Heart left ventricle (tissue), 16 donors: ENCODE measurements at places on chromosomes 3 and 15.
A peak's percentile ranks its signal among the peaks of the same experiment; 100 is the strongest.

GRCh38 chr3:147554332-147554731 lies 145.2 kb downstream of the ZIC1 start:
- DNase-seq = no peak

DNA sequence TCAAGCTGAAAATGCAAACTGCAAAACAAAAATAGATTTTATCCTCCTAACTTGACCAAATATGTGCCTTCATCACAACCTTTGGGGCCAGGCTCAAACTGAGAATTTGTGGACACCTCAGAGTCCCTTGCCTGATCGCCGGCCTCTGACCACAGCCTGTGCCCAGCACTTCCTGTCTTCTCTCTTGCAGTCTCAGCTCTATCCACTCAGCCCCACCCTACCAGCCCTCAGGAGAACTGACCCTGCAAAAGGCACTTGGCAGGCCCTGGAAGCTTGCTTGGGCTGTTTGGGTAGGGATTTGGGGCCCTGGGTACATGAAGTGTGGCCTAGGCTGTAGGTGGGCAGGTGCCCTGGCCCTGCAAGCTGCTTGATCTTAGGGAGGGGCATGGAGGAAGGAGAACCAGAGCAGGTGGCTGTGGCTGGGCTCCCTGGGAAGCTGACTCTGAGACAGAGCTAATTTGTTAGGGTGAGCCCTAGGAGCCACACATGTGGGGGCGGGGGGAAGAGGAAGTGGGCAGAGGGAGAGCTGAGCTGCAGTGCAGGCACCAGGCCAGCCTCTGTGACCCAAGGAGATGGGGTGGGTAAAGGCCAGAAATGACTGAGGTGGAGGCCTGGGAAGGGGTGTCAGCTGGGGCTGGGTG lies 8.6 kb downstream of the CLEC3B start:
- peak; percentile 82 for DNase-seq

- DNase-seq = no peak
Observed at GRCh38 chr3:168889666-168890065, 773.8 kb downstream of the MECOM start.

DNA sequence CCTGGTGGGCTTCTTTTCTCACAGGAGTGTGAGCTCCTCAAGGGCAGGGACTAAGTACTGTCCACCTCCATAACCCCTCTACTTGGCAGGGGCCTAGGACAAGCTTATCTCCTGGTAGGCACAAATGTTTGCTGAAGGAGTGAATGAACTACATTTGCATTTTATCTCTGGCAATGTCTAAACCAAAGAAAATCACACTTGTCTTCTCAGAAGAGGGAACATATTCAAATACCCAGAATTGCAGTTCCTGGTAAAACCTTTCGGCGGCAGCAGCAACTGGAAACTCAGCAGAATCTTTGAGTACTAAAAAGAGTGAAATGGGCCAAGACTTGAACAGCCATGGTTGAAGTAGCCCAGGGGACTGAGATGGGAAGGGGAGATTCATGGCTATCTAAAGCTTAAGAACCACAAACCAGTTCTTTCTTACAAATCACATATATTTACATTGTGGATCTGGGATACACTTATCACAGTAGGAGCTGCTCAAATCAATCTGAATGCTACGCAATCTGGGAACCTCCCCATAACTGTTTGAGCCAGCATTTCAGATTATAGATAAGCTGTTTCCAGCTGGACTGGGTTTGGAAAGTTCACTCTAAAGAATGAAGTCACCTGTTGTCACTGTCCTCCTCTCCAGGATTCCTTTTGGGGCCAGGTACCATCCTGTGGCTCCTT lies 18.7 kb upstream of the PTPN9 start:
- no peak for DNase-seq

DNA sequence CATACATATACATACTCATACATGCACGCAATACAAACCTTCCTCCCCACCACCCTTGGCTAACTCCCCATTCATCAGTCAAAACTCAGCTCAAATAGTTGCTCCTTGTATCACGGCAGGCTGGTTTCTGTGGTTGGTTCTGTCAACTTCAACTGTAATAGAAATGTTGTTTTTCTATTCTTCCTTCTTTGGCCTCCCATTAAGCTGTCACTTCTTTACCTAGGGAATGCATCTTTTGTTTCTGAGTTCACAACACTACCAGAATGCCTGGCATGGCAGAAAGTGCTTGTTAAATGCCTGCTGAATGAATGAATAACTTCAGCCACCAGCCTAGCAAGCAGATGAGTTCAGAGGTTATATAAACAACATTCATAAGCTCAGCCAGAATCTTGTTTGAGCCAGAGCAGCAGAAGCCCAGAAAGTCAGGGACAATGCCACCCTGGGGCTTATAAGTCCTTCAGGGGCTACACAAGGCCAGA lies 63.1 kb downstream of the B3GALNT1 start:
- no peak for DNase-seq

GRCh38 chr15:31042751-31043150 lies 51.3 kb upstream of the MTMR10 start:
- no peak for DNase-seq

- peak; percentile 28 for DNase-seq
Observed at GRCh38 chr15:77455696-77456321, 35.1 kb downstream of the HMG20A start.

- no peak for DNase-seq
Observed at GRCh38 chr3:82202269-82202668, 440.8 kb upstream of the GBE1 start.

GRCh38 chr3:13272831-13273603 lies 147.1 kb downstream of the NUP210 start:
- DNase-seq = no peak

GRCh38 chr3:143311096-143311495 lies 191.5 kb downstream of the CHST2 start:
- DNase-seq = no peak

GRCh38 chr15:85615930-85616329 lies 178.8 kb downstream of the KLHL25 start:
- peak; percentile 53 for DNase-seq

- DNase-seq = no peak
Observed at GRCh38 chr3:39273119-39273518, 6.7 kb downstream of the CX3CR1 start.

DNA sequence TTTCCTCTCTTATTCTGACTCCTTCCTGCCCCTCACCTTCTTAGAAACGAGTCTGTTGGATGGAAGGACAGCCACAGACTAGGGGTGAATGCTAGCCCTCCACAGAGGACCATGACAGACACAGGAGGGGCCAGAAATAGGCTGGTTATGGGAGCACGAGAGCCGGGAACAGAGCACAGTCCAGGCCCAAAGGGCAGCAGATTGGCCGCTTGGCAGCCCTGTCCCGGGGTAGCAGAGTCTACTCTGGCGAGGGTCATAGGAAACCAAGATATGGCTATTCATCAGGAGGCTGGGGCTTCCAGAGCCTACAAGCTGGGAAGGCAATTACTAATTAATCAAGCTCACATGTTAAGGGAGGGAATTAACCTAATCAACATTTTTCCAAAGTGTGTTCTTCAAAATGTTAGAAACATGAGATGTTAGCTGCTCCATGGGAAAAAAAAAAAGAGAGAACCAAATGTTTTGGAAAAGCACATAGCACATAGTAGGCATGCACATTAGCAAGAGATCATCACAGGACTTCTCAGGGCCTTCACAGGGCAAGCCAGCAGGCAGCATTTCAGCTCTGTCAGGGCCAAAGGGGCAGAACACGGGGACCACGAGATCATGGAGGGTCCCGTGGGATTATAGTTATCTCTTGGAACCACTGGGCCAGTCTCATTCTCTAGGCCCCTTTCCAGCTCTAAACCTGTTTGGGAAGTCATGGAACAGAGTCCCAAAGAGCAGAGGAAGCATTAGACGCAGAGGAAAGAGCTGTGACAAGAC lies 13.3 kb downstream of the SEMA3G start:
- peak; percentile 39 for DNase-seq

DNA sequence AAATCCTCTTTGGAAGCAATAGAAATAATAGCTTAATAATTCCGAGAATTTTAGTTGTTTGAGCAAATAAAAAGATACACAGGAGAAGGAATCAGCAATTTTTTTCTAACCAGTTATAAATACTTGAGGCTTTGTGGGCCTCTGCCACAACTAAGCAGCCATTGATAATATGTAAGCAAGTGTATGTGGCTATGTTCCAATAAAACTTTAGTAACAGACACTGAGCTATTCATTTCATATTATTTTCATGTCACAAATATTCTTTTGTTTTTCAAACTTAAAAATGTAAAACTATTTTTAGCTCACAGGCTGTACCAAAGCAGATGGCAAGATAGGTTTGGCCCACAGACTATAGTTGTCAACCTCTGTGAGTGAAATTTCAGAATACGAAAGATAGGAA lies 85.7 kb downstream of the MSL2 start:
- DNase-seq = no peak

- DNase-seq = no peak
Observed at GRCh38 chr15:66454143-66454542, 43.4 kb downstream of the SNAPC5 start.

GRCh38 chr3:197378985-197379718 lies 80.7 kb upstream of the DLG1 start:
- DNase-seq = no peak

- peak; percentile 33 for DNase-seq
Observed at GRCh38 chr3:155131104-155131503, 51.0 kb downstream of the MME start.

DNA sequence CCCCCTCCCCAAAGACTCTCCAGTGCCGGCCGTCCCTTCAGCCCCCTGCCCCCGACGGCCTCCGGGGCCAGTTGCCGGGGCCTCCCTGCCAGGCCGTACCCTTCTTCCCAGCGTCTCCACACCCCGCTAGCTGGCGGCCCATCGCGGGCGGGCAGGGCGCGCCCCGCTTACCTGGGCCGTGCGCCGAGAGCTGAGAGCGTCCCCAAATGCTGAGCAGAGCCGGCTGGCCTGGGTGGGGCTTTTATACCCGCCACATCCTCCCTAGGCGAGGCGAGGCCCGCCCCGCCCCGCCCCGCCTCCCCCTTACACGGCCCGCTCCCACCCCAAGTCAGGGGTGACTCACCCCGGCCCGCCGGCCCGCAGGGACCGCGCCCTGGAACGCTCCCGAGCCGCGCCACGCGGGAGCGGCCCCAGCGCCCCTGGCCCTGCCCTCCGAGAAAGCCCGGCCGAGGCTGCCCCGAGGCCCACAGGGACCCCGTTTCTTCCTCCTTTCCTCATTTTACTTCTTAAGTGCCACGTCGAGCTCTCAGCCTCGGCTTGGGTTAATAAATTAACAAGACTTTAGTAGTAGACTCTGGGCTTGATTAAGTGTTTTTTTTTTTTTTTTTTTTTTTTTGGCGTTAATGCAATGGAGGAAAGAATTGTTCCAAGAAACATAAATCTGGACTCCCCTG lies at the start of gene ANXA2:
Gene ANXA2, minus strand, starts transcription at position 215 of the 674 bp plus-strand sequence. CDS start 11,911 bp downstream, outside the sequence.
- peak; percentile 88 for DNase-seq

DNA sequence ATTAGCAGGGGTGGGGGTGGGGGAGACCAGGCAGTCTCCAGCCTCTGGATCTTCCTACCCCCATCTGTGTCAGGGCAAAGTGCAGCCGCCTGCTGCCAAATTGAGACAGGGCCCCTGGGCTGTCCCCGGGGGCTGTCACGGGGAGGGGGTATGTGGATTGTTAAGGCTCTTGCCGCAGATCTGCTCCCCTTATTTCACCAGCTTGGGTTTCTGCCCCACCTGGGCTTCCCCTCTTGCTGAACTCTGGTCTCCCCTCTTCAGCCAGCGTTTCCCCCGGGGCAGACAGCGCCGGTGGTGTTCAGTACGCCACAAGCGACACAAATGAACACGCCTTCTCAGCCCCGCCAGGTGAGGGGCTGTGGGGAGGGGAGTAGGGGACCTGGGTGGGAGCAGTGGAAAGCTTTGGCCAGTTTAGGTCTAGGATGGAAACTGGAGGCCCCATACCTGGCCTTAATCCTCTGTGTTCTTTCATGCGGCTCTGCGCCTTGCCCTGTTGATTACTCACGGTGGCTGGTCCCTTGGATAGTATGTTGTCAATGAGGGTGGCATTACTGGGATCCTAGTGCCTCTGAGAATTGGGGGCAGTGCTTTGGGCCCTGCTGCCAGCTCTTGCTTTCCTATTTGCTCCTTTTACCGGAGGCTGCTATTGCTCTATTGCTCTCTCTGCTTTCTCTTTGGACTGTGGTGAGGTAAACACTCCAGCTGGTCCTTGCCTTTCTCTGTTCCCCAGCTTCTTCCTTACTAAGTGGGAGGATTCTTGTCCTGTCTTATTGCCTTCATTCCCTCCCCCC lies 1.7 kb downstream of the EIF4G1 start:
- no peak for DNase-seq

- no peak for DNase-seq
Observed at GRCh38 chr3:110479731-110480130, 591.9 kb upstream of the NECTIN3 start.

GRCh38 chr15:68214838-68215254 lies 9.7 kb upstream of the CALML4 start:
- DNase-seq = no peak

- DNase-seq = no peak
Observed at GRCh38 chr3:67947808-67948508, 293.5 kb upstream of the SUCLG2 start.

DNA sequence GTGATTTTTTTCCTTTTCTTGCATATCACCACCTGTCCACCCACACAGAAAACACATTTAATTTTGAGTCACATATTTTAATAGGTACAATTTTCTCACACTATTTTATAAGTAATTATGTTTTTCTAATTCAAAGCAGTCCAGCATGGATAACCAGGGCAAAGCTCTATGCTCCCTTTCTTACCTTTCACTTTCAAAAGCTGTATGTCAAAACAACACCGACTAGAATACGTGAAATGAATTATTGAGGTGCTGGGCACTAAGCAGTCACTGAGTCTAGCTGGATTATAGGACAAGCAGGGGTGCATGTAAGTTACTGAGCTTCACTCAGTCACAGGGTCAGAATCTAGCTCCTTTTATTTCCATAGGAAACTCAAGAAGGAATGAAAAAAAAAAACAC lies 60.6 kb downstream of the LSAMP start:
- DNase-seq = no peak

GRCh38 chr15:47754312-47754711 lies 37.0 kb downstream of the SEMA6D start:
- no peak for DNase-seq

DNA sequence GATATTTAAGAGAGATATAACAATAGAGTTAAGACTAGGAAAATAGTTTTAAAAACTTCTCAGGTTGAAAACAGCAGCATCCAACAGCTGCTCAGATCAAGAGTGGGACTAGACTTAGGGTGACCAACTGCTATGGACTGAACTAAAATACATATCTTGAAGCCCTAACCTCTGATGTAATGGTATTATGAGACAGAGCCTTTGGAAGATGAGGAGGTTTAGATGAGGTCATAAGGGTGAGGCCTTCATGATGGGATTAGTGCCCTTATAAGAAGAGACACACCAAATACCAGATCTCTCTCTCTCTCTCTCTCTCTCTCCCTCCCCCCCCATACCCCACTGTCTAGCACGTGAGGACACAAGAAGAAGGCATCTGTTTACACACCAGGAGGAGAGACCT lies 37.4 kb upstream of the GALNT15 start:
- no peak for DNase-seq

DNA sequence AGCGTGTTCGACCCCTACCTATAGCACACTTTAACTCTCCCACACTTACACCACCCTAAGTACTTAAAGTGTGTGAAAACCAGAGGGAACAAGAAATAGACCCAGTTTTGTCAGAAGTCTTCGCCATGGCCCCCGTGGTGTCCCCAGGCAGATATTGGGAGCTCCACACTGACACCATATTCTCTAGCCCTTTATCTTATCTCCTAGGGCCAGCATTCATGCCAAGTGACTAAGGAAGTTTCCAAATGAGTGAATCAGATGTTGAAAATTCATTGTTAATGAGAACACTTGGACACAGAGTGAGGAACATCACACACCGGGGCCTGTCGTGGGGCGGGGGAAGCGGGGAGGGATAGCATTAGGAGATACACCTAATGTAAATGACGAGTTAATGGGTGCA lies 31.8 kb downstream of the P3H2 start:
- no peak for DNase-seq
